Prostate gland (tissue), 2 donors: ENCODE measurements at places on chromosomes 6 and 20.

GRCh38 chr6:116876635-116877611, at the start of gene RFX6:
Gene RFX6, plus strand, starts transcription at chr6:116877242. Its CDS starts 34 bp downstream, at chr6:116877276.
- DNase-seq = no peak

DNA sequence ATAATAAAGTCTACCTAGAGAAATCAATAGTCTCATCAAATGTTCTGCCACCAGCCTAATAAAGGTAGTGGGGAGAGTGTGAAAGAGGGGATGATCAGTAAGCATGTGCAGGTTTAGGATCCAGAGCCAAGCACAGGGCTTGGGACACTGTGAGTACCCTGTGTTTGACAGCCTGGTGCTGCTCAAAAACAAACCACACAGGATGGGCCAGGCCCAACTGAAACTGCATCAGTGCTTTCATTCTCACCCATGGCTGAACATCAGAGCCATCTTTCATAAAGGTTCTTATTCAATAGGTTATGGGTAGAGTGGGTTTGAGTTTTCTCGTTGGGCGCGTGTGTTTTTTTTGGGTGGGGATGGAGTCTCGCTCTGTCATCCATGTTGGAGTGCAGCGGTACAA, 87.3 kb upstream of the NHSL1 start:
- no peak for DNase-seq

DNA sequence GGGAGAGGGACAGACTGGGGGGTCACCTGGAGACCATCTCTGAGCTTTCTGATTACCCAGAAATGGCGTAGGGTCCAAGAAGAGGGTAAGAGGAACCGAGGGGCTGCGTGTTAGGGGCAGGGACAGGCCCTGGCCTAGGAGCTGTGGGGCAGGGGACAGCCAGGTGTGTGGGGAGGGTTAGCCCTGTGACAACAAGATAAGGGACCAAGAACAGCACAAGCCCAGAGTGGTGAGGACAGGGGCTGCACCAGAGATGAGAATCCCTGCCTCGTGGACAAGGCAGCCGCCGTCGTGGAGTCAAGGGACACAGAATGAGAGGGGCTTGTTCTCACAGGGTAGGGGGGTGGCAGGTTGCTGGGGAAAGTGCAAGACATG, 449 bp upstream of the AVP start:
- DNase-seq = no peak

DNA sequence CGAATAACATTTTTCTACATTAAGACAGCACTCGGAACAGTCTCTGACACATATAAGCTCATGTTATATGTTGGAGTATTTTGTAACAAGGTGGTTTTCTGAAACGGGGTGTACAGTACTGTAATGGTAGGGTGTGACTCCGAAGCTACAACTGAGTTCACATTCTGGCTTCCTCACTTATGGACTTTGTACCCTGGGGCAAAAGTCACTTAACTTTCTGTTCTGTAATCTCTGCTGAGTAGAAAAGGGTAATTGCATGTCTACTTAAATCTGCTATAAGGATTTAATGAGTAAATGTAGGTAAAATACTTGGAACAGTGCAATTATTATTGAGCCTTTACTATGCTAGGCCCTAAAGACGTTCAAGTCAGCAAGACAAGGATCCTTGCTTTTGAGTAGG, 4.7 kb upstream of the LTV1 start:
- DNase-seq = no peak
